Aorta (tissue), 5 donors: ENCODE measurements at places on chromosomes 3 and 15. TPM values are rescaled to one million over a fixed set of nuclear protein-coding genes. Genes with fewer than 3 reads are reported as not detected.
A peak's percentile ranks its signal among the peaks of the same experiment; 100 is the strongest.

- no peaks in the 10 kb centered on the region for H3K4me1 ChIP-seq
- H3K27me3 ChIP-seq = no peaks in the 10 kb centered on the region
- no peak overlapping the region for H3K27ac ChIP-seq
- no peak overlapping the region for H3K4me3 ChIP-seq
- H3K36me3 ChIP-seq = no peaks in the 10 kb centered on the region
- no peak for DNase-seq
Observed at GRCh38 chr15:23079766-23080165, 40.4 kb upstream of the TUBGCP5 start.

DNA sequence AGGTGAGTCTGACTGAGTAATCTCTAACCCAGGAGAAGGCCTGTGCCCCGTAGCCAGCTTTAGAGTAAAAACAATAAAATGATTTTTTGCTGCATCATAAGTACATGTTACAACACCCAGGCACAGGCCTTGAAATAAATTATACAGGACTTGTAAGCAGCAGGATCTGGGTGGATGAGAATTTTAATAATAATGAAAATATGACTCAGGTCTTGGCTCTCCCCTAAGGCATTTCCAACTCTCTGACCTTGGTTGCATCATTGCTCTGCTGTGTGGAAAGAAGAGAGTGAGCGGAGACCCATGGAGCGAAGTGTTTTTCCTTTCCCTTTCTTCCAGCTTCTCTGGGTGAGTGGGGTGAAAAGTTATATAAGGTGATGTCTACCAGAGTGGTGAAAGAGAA lies 44.6 kb downstream of the EOMES start:
- peak overlapping the region; percentile 57 for H3K27ac ChIP-seq
- DNase-seq = no peak
- H3K27me3 ChIP-seq = no peaks in the 10 kb centered on the region
- H3K36me3 ChIP-seq = no peaks in the 10 kb centered on the region
- H3K4me1 ChIP-seq = peaks cover 6% of the 10 kb centered on the region
- H3K4me3 ChIP-seq = no peak overlapping the region

- H3K27me3 ChIP-seq = no peaks in the 10 kb centered on the region
- H3K27ac ChIP-seq = no peak overlapping the region
- no peak overlapping the region for H3K4me3 ChIP-seq
- DNase-seq = no peak
Observed at GRCh38 chr3:56704706-56705105, 21.6 kb upstream of the TASOR start.

DNA sequence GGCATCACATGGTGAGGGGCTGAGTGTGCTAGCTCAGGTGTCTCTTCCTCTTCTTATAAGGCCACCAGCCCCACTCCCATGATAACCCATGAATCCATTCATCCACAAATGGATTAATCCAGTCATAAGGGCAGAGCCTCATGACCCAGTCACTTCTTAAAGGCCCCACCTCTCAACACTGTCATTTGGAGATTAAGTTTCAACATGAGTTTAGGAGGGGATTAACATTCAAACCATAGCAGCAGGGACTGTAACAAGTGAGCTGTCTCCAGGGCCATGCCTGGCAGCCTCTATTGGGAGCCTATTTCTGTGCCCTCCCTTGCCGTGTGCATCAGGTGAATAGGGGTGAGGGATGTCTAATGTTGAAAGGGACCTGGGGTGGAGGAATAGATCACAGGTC lies 77.5 kb downstream of the CHRD start:
- no peaks in the 10 kb centered on the region for H3K36me3 ChIP-seq
- H3K4me1 ChIP-seq = no peaks in the 10 kb centered on the region
- no peaks in the 10 kb centered on the region for H3K27me3 ChIP-seq
- no peak for DNase-seq
- no peak overlapping the region for H3K27ac ChIP-seq

GRCh38 chr15:63502137-63502766 lies 2.1 kb upstream of the USP3 start:
- H3K36me3 ChIP-seq = no peaks in the 10 kb centered on the region
- DNase-seq = no peak
- no peak overlapping the region for H3K4me3 ChIP-seq
- peaks cover 4% of the 10 kb centered on the region for H3K4me1 ChIP-seq
- H3K27ac ChIP-seq = peak overlapping the region; percentile 57
- no peaks in the 10 kb centered on the region for H3K27me3 ChIP-seq

GRCh38 chr3:133490468-133491351 lies 82.8 kb upstream of the CDV3 start:
- no peaks in the 10 kb centered on the region for H3K27me3 ChIP-seq
- no peaks in the 10 kb centered on the region for H3K36me3 ChIP-seq
- no peak overlapping the region for H3K27ac ChIP-seq

DNA sequence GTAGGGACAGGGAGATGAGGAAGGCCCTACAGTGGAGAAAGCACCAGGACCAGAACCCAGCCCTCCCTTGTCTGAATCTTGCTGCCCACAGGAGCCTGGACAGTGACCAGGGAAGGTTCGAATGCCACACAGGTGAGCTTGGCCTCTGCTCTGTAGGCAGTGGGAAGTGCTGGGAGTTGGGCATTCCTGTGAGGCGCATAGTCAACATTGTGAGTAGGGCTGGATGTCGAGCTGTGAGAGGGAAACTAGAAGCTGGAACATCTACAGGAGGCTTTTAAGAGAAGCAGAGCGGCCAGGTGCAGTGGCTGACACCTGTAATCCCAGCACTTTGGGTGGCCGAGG lies 20.3 kb upstream of the ALAS1 start:
- DNase-seq = no peak
- no peak overlapping the region for H3K27ac ChIP-seq
- no peaks in the 10 kb centered on the region for H3K36me3 ChIP-seq
- no peaks in the 10 kb centered on the region for H3K27me3 ChIP-seq

DNA sequence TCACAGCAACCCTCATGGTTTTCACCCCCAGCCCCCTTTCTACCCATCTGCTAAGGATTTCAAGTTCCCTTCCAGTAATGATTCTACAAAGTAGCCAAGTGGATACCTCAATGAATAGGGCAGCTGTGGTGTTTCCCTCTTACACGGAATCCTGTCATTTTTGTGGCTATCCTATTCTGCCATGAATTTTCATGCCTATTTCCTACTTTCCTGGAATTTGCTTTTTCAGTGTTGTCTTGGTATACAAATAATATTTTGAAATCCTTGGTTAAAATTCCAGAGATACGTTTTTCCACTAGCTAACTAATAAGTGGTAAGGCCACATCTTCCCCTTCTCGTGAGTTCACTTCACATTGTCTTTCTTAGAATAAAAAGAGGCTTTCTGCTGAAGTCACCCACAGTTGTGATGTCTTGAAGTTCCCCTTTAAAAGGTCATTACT lies 7.5 kb downstream of the ADPRH start:
- H3K27me3 ChIP-seq = no peaks in the 10 kb centered on the region
- no peaks in the 10 kb centered on the region for H3K4me1 ChIP-seq
- H3K27ac ChIP-seq = no peak overlapping the region
- H3K4me3 ChIP-seq = no peak overlapping the region

GRCh38 chr3:181328346-181328745 lies 338.8 kb upstream of the DNAJC19 start:
- no peaks in the 10 kb centered on the region for H3K27me3 ChIP-seq
- no peak overlapping the region for H3K27ac ChIP-seq
- no peaks in the 10 kb centered on the region for H3K36me3 ChIP-seq
- no peak overlapping the region for H3K4me3 ChIP-seq

DNA sequence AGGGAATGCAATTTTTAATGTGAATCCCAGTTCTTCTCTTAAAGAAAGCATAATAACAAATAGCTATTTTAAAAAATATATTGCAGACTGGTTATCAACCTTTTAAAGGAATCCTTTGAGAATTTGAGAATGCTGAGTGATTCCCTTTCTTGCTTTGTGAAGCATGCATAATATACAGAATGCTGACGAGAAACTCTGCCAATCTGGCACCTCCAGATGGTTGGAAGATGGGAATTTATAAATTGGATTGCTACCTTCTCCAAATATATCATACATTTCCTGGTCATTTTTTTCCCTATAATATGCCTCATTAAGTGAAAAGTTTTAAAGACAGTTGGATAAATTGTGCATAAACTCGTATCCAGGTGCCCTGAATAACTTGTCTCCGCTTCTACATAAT lies 333.9 kb upstream of the ARPP21 start:
- H3K4me3 ChIP-seq = no peak overlapping the region
- H3K27me3 ChIP-seq = no peaks in the 10 kb centered on the region
- H3K27ac ChIP-seq = no peak overlapping the region

DNA sequence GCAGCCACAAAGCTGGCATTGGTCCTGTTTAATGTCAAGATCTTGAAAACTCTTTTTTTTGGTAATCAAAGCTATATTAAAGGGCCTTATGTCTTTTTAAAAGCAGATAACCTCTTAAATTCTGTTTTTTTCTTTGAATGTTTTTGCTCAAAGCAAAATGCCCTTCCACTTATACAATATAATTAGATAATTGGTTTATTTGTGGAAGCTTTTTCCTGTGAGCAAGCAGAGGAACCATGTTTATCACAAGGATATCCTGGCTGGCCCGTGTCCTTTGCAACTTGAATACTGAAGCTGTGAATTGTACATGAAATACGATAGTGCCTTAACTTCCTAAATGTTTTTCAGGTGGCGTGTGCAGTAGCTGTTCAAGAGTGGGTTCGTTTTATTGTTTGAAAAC lies 2.6 kb downstream of the ST3GAL6 start:
- no peak for DNase-seq
- no peak overlapping the region for H3K27ac ChIP-seq
- H3K4me3 ChIP-seq = no peak overlapping the region
- H3K27me3 ChIP-seq = no peaks in the 10 kb centered on the region

DNA sequence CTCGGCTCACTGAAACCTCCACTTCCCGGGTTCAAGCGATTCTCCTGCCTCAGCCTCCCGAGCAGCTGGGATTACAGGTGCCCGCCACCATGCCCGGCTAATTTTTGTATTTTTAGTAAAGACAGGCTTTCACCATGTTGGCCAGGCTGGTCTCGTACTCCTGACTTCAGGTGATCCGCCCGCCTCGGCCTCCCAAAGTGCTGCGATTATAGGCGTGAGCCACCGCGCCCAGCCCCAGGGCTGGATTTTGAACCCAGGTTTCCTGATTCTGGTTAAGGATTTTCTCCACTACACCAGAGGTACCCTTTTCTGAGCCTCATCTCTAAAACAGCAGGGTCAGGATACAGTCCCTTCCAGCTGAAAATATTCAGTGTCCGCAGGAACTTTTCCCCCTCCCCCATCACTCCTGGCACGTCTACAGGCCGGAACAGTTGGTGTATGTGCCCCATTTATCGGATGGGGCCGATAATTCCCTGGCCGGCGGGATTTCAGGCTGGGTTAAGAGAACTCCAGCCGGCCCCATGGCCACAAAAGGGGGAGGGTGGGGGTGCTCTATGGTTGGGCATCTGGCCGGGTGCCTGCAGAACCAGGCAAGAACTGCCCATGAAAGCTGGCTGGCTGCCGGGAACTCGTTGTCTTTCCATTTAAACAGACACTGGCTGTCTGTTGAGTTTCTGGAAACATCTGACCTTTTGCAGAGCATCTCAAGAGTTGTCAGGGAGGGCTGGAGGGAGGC lies 26.8 kb upstream of the SEMA4B start:
- no peak overlapping the region for H3K27ac ChIP-seq
- no peaks in the 10 kb centered on the region for H3K4me1 ChIP-seq

DNA sequence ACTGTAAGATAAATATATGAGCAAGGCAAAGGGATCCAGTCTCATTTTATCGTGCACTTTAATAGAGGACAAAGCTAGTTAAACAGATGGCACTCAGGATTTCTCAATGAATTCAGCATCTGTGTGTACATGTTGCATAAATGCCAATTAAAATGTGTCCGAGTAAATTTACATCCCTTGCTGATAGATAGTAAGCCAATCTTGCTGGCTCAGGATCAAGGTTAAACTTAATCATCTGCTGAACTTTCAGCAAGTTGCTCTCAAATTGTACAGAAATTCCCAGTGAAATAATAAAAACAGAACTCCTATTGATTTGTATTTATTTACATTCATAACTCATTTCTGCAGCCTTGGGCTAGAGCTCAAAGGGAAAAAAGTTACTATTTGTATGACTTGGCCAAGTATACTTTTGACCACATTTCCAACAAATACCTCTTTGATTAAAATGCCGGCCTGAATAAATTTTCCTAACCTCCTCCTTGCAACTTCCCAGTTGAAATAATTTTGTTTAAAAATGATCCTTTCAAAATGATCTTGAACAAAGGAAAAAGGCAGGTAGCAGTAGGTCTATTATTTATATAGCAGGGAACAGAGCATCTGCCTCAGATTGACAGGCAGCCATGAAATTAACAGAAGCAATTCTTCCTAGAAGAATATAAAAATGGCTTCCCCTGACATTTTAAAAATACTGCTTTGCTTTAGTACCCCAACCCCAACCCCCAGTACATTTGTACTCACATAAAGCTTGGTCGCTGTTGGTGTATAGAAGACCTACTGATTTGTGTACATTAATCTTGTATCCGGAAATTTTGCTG lies 1001.9 kb downstream of the ROBO1 start:
- no peaks in the 10 kb centered on the region for H3K36me3 ChIP-seq
- no peak overlapping the region for H3K27ac ChIP-seq
- H3K4me3 ChIP-seq = no peak overlapping the region
- H3K4me1 ChIP-seq = no peaks in the 10 kb centered on the region
- H3K27me3 ChIP-seq = no peaks in the 10 kb centered on the region

GRCh38 chr3:177061369-177061768 lies 135.9 kb downstream of the TBL1XR1 start:
- peaks cover 8% of the 10 kb centered on the region for H3K4me1 ChIP-seq
- no peak overlapping the region for H3K4me3 ChIP-seq
- no peak for DNase-seq
- no peak overlapping the region for H3K27ac ChIP-seq
- H3K27me3 ChIP-seq = no peaks in the 10 kb centered on the region

GRCh38 chr3:122415104-122415744 lies 638 bp downstream of the WDR5B start:
- no peak for DNase-seq
- no peaks in the 10 kb centered on the region for H3K27me3 ChIP-seq
- peak overlapping the region; percentile 69 for H3K27ac ChIP-seq
- H3K36me3 ChIP-seq = no peaks in the 10 kb centered on the region

GRCh38 chr15:80495401-80495942 lies 91.3 kb downstream of the ARNT2 start:
- no peaks in the 10 kb centered on the region for H3K36me3 ChIP-seq
- peaks cover 3% of the 10 kb centered on the region for H3K4me1 ChIP-seq
- H3K27me3 ChIP-seq = no peaks in the 10 kb centered on the region
- H3K27ac ChIP-seq = no peak overlapping the region

GRCh38 chr3:59575113-59576001 lies 525.5 kb upstream of the CFAP20DC start:
- H3K27me3 ChIP-seq = no peaks in the 10 kb centered on the region
- no peaks in the 10 kb centered on the region for H3K36me3 ChIP-seq
- no peak overlapping the region for H3K4me3 ChIP-seq
- peak; percentile 94 for DNase-seq
- H3K27ac ChIP-seq = no peak overlapping the region

- no peak overlapping the region for H3K4me3 ChIP-seq
- no peak for DNase-seq
- peaks cover 14% of the 10 kb centered on the region for H3K4me1 ChIP-seq
Observed at GRCh38 chr15:71281256-71281655, 166.0 kb downstream of the THSD4 start.

Gene POPDC2
- total RNA-seq = 9.5 TPM

Gene GPR62
- not detected for total RNA-seq

Gene GOLGA6A
- not detected for total RNA-seq

Gene PLCB2
- 55.8 TPM for total RNA-seq

Gene SCAMP5
- total RNA-seq = 5.8 TPM

Gene DISP2
- 0.49 TPM for total RNA-seq

Gene CYP1A2
- total RNA-seq = not detected
